ENCODE measurements at places on chromosomes 4 and X.

GRCh38 chr4:23788460-23788859 is 101.4 kb downstream of the PPARGC1A start:
- peak; percentile 4 for DNase-seq

GRCh38 chr4:109952612-109953011 is 39.9 kb downstream of the EGF start:
- DNase-seq, result no peak

DNA sequence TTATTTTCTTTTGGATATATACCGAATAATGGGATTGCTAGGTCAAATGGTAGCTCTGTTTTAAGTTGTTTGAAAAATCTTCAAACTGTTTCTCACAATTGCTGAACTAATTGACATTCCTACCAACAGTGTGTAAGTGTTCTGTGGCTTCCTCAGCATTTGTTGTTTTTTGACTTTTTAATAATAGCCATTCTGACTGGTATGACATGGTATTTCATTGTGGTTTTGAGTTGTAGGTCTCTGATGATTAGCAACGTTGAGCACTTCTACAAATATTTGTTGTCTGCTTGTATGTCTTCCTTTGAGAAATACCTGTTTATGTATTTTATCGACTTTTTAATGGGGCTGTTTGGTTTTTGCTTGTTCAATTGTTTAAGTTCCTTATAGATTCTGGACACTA is 680.1 kb upstream of the GRIA3 start:
- no peak for DNase-seq

- no peak for DNase-seq
Measured at GRCh38 chr4:85358831-85359230, 116.1 kb upstream of the ARHGAP24 start.

DNA sequence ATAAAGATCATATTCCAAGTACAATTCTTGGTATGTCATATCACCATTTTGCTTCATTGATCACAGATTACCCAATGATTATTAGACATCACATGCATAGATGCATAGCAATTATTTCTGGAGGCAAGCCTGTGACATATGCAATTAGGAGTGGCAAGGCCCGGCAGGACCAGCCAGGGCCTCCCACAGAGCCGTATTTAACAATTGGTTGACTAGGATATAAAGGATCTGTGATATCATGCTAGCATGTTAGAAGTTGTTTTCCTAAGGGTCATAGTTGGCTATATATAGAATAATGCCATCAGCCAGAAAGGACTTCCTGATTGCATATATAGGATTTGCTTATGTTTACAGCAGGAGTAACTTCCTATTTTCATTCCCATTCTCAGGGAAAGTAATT is 103.5 kb upstream of the OTUD4 start:
- DNase-seq, result peak; percentile 27

GRCh38 chr4:3330707-3331106 is 37.9 kb downstream of the RGS12 start:
- DNase-seq, result peak; percentile 79

- DNase-seq, result no peak
Measured at GRCh38 chr4:120731561-120731960, 191.0 kb downstream of the PRDM5 start.

DNA sequence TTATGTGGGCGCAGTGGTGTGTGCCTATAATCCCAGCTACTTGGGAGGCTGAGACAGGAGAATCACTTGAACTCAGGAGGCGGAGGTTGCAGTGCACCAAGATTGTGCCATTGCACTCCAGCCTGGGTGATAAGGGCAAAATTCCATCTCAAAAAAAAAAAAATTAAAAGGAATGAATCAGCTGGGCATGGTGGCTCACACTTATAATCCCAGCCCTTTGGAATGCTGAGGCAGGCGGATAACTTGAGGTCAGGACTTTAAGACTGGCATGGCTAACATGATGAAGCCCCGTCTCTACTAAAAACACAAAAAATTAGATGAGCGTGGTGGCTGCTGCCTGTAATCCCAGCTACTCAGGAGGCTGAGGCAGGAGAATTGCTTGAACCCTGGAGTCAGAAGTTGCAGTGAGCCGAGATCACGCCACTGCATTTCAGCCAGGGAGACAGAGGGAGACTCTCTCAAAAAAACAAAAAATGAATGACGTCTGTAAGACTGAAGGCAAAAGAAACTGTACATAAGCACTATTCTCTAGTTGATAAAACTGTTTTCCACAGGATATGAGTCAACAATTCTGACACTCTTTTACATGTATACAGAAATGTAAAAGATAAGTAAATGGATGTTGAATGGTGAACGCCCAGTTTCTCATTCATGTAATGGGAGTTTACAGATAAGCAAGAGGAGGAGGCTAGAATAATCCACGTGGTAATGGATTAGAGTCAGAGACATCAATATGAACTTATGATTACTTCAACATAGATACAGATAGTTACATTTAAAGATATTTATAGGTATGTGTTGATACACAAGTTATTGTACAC is 22.2 kb downstream of the CENPC start:
- DNase-seq, result no peak

GRCh38 chr4:84565951-84566350 is 17.0 kb upstream of the CDS1 start:
- no peak for DNase-seq

GRCh38 chr4:170306208-170306607 is 216.5 kb upstream of the AADAT start:
- no peak for DNase-seq

DNA sequence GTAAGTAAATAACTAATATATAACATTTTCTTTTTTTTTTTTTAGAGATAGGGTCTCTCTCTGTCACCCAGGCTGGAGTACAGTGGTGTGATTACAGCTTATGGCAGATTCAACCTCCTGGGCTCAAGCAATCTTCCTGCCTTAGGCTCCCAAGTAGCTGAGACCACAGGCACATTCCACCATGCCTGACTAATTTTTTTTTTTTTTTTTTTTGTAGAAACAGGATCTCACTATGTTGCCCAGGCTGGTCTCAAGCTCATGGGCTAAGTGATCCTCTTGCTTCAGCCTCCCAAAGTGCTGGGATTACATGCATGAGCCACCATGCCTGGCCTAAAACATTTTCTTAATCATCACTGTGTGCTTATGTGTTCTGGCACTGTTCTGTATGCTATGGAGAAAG is 32.8 kb downstream of the MGARP start:
- no peak for DNase-seq

All from suppressor macrophage (primary cell).